Stimulated activated CD8-positive, alpha-beta memory T cell treated with anti-CD3 and anti-CD28 coated beads, Interleukin-12 subunit alpha, Interleukin-12 subunit beta, amount 100 ng/mL, for 1 hour (primary cell): ENCODE measurements at places on chromosomes 5 and 9.

- no peak for DNase-seq
Observed at GRCh38 chr9:96333958-96334357, 32.0 kb upstream of the HSD17B3 start.

DNA sequence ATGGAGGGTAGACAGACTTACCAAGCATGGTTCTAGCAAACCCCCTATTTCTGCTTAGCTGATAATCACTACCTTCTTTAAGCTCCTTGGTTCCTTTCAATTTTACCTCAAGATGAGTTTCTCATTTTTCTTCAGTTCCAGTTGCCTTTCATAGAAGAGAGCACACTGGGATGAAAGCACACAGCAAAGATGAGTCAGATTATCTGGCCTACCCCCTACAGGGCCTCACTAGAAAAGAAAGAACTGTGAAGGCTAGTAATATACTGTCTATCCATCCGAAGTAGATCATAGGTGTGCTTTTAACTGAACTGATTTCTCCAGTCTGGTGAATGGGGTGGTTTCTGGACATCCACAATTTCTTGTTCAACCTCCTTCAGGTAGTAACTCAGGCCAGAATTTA lies 122.5 kb downstream of the TRPM3 start:
- no peak for DNase-seq

DNA sequence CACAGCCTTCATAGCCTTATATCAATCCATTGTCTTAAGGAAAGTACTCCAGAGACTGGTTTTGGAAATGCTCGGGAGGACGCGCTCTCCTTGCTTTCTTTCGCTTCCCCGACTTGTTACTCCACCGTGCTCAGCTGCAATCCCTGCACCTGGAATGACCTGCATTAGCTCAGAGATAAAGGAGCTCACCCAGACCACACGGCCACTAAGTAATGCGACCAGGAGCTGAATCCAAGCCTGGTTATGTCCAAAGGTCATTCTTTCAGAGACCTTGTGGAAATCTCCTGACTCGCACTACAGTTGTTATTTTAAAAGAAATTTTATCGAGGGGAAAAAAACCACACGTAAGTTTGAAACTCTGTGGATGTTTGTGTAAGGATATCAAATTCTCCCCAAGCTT lies 135.3 kb upstream of the DPYSL3 start:
- DNase-seq: no peak

GRCh38 chr5:10266137-10266536 lies 16.1 kb downstream of the CCT5 start:
- DNase-seq: no peak

DNA sequence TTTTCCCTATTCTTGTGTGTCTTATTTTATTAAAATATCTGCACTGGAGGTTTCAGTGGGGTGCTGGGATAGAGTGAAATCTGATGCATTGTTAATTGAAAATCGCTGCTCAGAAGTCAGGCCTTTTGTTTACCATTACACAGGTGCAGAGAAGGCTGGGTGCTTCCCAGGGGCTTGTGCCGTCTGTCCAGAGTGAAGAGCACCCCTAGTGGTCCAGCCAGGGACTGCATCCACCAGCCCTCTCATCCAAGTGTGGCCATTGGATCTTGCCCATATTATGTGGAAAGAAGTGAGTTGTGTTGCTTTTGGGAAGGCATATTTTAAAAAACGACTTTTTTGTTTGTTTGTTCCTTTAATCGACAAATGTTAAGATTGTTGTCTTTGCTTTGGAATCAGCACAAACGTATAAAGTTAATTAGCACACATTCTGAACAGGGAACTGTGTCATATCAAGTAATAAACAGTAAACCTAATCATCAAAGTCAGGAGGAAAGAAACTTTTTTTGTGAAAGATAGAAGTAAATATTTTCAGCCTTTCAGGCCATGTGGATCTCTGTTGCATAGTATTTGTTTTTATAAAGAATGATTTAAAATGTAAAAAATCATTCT lies 315.6 kb downstream of the MTRR start:
- no peak for DNase-seq

GRCh38 chr5:172766287-172767108 lies 4.5 kb downstream of the DUSP1 start:
- no peak for DNase-seq

DNA sequence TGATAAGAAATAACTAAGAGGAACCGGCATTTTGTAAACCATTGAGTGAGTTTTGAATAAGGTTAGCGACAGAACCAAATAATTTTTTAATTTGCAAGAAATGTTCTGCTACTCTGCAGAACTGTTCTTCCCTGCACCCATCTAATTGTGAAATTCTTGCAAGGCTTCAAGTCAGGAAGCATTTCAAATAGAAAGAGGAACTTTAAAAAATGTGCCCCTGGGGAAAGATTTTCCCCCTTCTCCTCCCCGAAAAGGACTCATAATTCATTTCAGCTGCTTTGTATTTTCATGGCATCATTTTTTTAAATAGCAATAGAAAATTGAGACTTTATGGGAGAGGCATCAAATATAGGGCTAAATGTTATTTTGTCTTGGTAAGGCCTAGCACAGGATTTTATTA lies 180.9 kb upstream of the ANKRD55 start:
- DNase-seq: no peak

DNA sequence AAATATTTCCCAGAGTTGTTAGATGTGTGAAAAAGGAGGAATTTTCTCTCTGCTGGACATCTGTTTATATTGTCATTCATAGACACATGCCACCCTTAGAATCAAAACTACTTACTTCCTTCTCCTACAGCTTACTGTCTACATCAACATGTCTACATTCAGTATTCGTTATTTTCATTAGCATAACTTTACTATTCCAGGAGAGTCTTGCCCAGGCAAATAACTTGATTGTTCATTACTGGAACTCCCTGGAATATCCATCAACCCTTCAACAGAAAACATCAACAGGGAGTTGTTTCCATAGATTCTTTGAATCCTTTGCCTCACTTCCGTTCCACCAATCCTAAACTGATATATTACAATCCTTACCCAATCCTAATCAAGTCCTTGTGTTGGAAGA lies 457.5 kb upstream of the ZNF608 start:
- DNase-seq: no peak

DNA sequence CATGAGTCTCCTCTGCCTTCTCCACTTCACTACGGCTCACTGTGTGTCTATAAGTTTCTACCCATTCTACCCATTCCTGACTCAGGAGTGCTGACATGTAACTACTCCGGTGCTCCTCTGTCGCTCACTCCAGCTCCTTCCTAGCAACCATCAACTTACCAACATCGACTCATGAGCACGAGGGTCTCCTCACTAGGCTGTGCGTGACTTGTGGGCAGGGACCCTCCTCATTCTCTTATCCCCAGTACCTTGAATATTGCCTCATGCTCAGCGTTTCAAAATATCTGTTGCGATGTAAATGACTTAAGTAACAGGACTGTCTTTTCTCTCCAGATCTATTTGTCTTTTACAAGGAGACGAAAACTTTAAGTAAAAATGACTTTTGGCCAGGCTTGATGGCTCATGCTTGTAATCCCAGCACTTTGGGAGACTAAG lies 73.1 kb downstream of the BASP1 start:
- no peak for DNase-seq

DNA sequence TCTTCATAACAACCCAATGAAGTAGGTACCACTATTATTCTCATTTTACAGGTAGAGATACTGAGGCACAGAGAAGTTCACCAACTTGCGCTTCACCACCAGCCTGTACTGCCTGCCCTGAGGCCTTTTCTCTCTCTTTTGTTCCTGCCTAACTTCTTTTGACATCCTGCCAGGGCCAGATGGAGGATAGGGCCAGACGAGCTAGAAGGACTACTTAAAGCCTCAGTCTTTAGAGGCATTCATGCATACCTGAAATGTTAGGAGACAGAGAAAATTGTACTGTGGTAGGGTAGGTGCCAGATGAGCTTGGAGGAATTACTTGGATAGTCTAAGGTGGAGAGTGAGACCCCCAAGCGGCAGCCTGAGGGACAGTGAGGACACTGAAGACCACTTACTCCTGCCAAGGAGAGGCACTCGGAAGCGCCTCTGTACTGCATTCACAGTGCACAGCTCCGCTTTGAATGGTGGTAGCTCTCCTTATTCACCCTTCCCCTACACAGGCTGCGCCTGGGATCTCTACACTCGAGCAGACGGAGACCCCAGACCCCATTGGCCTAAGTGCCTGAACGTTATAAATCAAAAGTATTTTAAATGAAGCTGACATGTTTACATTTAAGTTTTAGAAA lies 6.2 kb upstream of the ORM1 start:
- DNase-seq: no peak

DNA sequence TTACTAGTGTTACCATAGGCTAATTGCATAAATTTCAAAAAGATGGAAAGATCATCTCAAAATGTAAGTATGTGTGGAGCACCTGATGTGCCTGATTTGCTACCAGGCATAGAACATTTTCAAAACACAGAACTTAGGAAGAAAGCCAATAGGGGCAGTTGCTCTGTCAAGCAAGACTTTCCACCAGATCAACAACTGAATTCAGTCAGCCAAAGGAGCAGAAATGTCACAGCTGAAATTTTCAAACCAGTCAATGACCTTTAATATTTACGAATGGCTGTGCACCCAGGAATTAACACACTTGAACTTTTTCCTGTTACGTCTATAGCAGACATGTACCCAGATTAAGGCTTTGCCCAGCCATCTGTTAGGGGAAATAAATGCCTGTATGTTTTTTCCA lies 452.8 kb upstream of the PTGER4 start:
- DNase-seq: no peak

DNA sequence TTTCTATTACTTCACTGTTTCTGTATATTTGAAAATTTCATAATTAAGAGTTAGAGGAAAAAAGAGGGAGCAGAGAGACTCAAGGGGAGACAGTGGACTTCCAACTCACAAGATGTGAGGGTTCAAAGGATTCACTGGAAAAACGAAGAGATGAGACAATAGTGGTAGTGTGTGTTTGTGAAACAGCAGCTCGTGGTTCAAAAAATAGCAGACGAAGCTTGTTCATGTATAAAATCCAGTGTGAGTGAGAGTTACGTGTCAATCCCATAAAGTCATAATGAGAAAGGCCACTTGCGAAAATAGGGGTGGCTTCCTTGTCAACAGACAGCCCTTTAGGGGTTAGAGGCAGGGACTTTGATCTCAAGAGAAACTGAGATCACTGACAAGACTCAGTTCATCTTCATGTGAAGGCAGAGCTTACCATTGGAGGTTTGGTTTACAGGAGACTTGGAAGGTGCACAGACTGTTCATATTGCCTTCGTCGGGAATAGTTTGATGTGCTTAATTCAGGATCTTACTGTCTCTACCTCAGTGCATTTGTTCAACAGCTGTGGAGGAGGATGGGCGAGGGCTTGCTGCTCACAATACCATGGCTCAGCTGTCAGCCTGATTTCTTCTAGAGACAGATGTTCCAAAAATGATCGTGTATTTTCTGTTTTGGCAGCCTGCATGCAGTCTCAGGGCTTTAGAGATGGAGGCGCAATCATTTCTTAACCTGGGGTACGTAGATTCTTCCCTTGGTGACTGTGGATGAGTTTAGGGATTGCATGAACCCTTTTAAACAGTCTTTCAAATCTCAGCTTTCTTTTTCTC lies 105.7 kb upstream of the KLF9 start:
- no peak for DNase-seq

DNA sequence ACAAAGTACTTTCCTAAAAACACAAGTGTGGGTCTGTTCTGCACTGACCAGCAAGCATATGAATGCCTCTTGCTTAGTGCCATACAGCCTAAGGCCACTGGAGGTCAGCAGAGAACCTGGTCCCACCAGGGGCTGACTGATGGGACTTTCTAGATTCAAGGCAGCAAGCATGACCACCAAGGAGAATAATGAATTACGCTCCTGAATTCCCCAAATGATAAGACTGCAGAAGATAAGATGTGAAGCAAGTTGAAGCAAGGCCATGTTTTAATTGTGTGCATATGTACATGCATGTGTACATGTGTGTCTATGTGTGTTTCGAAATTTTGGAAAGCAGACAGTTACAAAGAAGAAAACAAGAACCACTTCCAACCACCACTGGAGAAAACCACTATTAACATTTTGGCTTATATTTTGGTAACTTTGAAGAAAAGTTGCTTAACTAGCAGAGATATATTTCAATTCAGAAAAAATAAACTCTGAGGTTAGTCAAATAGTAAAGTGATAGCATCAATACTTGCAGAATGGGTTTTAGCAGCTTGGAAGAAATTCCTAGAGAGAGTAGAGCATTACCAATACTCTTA lies 70.5 kb downstream of the ERP44 start:
- DNase-seq: peak; percentile 50

- DNase-seq: no peak
Observed at GRCh38 chr5:99320436-99320835, 391.6 kb upstream of the CHD1 start.

- no peak for DNase-seq
Observed at GRCh38 chr5:143865426-143866025, 53.6 kb downstream of the HMHB1 start.

GRCh38 chr5:20572614-20573013 lies 584.6 kb upstream of the CDH18 start:
- no peak for DNase-seq

GRCh38 chr9:125839317-125839716 lies 92.1 kb downstream of the PBX3 start:
- no peak for DNase-seq

- DNase-seq: no peak
Observed at GRCh38 chr9:2302606-2303005, 287.5 kb downstream of the SMARCA2 start.

DNA sequence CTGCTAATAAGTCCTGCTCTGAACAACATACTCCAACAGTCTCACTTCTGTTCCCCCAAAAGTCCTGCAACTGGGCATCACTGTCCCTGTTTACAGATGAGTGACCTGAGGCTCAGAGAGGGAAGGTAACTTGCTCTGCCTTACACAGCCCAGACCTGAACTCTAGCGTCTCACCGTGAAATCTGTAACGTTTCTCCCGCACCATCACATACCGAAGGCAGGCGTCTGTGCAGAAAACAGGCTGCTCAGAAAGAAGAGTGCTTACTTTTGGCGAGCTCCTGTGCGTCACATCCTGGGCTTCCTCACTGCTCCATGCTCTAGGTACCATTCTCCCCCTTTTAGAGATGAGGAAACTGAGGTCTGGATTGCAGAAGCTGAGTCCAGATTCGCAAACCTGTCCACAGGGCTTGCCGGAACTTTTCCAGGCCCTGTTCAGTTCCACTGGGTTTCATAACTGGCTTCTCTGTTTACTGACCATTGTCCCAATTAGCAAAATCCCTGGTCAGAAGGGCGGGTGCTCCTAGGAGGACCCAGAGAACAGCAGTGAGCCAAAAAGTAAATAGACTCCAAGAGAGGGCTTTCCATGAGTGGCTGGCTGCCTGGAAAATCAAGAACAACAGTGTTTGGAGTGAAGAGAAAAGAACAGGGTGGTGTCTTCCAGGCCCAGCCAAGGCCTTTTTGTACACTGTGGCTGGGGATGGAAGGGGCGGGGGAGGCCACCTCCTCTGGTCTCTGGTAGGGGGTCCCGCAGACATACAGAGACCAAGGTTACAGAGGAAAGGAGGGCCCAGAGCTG lies 27.1 kb downstream of the GSN start:
- DNase-seq: no peak
